ENCODE measurements at places on chromosomes 16 and 17.

DNA sequence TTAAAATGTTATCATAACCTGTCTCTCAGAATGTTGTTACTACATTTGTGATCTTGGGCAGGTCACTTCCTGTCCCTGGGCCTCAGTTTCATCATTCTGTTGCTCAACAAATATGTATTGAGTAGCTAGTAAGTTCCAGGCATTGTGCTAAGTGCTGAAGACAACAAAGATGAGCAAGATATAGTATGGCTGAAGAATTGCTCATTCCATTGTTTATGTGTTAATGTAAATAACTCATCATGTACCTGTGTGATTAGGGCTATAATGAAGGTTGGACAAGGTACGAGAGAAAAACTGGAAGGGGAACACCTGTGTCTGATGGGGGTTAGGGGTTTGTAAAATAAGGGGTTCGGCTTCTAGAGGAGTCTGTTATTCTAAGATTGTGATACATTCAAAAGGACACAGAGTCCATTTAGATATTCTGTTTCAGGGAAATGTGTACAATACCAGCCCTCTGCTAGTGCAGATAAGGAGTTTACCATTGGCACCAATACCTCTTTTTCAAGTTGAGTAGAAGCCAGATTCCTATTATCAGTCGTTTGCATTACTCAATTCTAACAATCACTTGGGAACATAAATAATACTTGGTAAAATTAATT, 20.0 kb downstream of the TUBG1 start:
- DNase-seq, result no peak

- DNase-seq, result no peak
Observed at GRCh38 chr17:35536664-35537171, 760 bp downstream of the SLFN12L start.

GRCh38 chr17:63578769-63579111, 22.0 kb upstream of the TACO1 start:
- DNase-seq, result no peak

DNA sequence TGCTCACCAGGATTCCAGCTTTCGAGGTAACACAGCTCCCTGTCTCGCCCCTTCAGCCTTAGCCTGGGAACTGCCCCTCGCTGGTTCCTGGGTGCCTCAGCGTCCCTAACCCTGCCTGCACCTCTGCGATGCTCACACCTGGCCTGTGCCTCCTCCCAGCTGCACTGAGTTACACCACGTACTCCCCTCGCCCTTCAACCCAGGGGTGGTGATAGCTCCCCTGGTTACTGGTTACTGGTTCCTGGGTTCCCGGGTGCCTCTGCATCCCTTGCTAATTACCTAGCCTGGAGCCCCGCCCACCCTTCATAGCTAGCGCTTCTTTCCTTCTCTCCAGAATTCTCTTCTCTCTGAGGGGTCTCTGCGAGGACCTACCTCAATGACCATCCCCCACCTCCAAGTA, 65.3 kb upstream of the PLCG2 start:
- no peak for DNase-seq

DNA sequence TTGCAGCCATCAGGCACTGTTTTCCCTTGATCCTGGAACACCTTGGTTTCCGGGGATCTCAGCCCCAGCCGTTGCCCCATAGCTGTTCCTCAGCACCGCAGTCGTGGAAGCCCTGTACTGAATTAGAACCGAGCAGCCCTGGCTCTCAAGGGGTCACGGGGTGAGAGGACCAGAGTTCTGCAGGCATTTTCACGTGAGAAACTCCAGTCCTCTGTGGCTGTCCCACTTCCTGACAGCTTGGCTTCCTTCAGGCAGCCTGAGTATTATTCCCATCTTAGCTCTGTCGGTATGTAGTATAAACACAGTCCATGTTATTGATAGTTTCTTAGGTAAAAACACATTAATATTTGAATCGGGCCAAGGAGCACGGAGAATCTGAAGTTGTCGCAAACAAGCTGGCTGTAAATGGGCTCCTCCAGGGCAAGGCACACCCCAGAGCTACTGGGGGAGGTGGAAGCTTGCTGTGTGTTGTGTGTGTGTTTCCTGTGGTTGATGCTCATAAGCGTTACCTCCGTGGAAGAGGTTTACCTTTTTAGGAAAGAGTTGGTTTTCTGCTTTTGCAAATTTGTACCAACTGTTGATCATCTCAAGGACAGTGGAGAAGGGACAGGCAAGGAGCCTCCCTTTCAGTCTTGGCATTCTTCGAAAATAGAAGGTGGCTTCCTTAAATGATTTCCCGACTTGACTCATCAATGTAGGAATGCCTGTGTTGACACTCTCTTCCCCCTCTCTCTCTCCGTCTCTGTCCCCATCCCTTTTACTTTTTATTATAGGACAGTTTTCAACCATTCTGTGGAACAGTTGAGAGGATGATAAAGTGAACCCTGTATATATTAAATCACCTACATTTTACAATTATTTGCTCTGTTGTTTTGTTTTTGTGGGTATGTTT, 208.9 kb upstream of the CHMP6 start:
- no peak for DNase-seq

DNA sequence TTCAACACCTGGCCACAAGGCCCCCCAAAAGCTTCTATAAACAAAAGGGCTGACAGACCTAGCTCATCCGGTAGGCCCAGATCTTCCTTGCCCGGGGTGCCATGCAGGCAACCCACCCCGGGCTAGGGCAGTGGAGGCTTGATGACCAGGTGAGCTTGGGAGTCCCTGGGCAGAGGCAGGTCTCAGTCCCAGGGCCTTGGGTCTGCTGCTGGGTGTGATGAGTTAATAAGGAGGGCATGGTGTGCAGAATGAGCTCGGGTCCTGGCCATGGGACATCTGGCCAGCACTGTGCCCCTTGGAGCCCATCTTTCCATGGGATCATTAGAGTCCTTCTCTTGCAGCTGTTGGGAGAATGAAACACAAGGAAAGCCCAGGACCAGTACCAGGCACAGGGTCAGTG, 20.2 kb upstream of the MPRIP start:
- DNase-seq, result no peak

DNA sequence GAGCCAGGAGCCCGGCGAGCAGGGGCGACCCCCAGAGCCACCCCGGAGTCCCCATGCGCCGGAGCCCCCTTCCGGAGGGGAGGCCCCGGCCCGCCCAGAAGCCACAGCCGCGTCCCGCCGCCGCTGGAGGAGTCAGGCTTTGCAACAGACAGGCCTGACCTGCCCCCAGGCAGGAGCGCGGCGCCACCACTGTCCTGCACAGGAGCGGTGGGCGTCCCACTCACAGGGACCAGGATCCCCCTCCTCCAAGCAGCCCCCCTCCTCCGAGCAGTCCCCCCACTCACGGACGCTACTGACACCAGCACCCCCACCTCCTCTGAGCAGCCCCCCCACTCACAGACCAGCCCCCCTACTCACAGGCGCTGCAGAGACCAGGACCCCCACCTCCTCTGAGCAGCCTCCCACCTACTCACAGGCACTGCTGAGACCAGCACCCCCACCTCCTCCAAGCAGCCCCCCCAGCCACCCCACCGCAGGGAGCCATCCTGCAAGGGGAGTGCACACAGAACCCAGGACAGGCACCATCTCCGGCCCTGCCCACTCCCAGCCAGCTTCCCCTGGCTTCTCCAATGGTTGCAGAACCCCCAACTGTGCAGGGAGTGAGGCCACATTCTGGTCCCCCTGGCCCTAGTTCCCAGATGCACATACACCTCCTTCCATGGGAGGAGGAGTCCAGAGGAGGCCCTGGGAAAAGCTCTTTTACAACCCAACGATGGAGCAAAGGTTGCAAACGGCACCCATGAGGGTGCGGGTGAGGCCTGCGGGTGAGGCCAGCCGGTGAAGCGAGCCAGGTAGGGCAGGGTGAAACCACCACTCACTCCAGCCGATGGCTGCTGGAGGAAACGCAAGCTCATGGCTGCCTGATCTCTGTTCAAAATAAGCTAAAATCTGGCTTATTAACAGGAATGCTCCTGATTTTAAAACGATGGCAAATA, 69.9 kb downstream of the ABR start:
- no peak for DNase-seq

DNA sequence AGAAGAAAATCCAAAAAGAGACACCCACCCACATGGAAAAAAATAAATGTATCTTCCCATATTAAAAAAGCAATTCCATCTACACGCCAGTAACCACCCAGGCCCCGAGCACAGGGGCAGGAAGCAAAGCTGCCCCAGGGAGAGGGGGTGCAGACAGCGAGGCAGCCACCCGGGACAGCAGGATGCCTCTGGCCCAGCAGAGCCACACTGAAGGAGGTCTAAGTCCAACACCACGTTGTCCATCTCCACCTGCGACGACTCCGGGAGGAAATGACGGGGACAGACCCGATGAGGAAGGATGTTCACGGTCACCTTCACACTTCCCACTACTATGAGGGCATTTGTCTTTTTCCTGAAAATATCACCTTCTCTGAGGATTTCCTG, 14.4 kb upstream of the CYTH1 start:
- DNase-seq, result no peak

- no peak for DNase-seq
Observed at GRCh38 chr17:40541060-40541872, 24.0 kb downstream of the CCR7 start.

DNA sequence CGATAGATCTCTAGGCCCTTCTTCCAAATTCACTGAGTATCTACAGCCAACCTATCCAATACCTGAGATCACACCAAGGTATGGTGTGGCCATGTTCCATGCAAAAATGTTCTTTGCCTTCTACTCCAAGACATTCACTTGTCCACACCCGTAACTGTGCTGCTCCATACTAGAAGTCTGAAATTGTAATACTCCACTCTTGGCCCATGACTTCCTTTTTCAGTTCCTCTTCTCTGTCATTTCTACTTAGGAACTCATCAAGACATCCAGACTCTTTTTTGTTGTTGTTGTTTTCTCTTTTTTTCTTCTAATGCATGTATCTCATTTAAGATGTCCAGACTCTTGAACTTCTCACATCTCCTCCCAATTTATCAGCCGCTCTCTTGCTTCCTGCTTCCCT, 42.5 kb upstream of the KSR1 start:
- DNase-seq, result no peak

- DNase-seq, result no peak
Observed at GRCh38 chr16:49563666-49564065, 190.1 kb downstream of the C16orf78 start.

GRCh38 chr16:72835086-72835485, 212.8 kb downstream of the ZFHX3 start:
- DNase-seq, result no peak

- DNase-seq, result no peak
Observed at GRCh38 chr17:15663691-15664090, 20.4 kb downstream of the TRIM16 start.
